ENCODE measurements at places on chromosomes 13 and 19. TPM values are rescaled to one million over a fixed set of nuclear protein-coding genes. Genes with fewer than 3 reads are reported as not detected.

Gene EDDM13
- not detected for total RNA-seq

Gene MYBPC2
- not detected for total RNA-seq

Gene GAPDHS
- not detected for total RNA-seq

Gene MAU2
- 38.6 TPM for total RNA-seq

Gene ZNF626
- total RNA-seq, result 22.5 TPM

Gene ZNF558
- 15.3 TPM for total RNA-seq

Gene TMEM150B
- not detected for total RNA-seq

Gene ZNF878
- 0.17 TPM for total RNA-seq

Gene FCER2
- total RNA-seq, result not detected

Data from renal cortical epithelial cell (primary cell).